ENCODE measurements at places on chromosomes 12 and 14.

DNA sequence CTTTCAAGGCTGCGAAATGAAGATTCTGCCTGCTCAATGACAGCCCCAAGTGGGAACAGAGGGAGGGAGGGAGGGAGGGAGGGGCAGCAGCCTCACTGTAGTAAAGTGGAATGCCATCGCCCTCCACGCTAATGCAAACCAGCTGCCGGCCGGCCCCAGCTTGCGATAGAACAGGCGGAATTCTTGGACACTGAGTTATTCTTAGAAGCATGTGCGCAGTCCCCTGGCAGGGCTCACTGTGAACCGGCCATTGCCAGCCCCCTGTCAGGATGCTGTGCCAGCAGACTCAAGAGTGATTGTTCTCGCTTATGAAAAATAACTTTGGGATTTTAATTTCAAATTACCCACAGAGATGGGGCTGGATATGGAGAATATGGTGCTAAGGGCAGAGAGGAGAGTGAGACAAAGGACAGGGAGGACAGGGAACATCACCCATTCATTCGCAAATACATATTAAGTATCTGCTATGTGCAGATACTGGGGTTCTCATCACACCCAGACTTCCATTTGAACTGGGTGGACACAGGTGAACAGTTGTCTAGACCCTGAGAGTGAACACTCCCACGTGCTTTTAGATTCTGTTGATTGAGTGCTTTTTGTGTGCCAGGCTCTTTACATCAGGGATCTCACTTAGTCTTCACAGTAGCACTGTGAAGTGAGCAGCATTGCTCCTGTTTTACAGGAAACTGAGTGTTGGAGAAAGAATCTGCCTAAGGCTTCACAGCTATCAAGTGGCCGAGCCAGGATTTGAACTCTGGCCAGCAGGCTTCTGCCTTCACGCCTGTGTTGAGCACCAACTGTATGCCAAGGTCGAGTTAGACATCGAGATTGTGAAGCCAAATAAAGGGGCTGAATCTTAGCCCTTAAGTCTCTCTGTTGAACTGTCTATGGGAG lies 192.9 kb downstream of the C12orf75 start:
- DNase-seq, result no peak

GRCh38 chr12:6042446-6042845 lies 82.0 kb downstream of the VWF start:
- no peak for DNase-seq

DNA sequence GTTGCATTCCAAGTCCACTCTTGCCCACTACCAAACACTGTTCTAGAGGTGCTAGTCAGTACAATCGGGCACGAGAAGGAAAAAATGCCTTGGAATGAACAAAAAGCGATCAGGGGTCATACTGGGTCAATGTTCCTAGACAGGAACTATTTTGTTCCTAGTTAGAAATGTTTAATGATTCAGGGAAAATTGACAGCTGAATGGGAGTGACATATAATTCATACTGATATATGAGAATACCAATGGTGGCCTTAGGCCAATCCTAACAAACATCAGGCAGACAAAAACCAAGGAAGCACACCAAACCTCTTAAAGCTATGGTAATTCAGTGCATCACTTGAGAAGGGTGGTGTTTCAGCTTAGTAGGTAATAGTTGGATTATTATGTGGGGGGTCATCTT lies 51.1 kb downstream of the ANAPC7 start:
- no peak for DNase-seq

- no peak for DNase-seq
Observed at GRCh38 chr12:57489157-57489641, 1.3 kb downstream of the MARS1 start.

DNA sequence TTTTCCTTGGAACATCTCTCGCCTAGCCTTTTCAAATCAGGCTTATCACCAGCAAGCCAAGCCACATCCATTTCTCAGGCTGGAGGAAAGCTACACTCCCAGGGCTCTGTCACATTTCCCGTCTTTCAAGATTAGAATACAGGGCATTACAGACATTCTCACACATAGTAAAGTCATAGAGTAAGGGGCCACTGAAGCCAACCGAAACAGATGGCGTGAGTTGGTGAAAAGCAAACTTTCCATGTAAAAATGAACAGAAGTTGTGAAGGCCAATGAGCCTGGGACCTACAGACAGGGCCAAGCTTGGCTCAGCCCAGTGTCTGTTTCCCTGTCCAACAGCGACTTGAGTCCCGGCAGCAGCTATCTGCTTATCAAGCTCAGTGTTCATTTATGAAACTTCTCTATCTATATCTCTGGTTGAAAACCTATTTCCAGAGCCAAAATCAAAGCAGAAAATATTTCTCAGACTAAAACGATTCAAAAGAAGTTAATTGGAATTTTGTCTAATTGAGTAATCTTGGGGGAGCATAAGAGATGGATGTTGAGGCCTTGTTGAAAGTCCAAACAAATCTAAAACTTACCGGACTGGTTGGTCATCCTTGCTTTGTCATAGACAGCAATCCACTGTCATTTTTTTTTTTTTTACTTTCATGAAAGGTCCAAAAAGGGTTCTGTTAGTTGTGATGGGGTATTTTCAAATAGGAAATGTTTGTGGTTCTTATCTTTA lies 105.6 kb downstream of the DAAM1 start:
- no peak for DNase-seq

DNA sequence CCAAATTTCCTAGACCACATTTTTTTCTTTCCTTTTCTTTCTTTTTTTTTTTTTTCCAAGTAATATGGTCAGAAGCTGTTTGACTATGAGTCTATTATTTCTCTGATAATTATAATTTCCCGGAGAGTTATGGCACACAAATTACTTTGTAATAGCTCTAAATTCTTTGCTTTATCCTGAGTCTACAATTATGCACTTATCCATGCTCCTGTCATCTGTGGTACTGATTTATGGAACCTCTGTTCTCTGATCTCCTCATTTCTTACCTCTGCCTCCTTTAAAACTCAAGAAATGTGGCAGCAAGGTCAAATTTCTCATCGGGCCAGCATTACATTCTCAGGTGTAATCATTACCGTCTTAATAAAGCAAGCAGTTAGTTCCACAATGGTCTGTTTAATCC lies 282.1 kb downstream of the PAWR start:
- DNase-seq, result no peak
